ENCODE measurements at places on chromosomes 5 and 9. TPM values are rescaled to one million over a fixed set of nuclear protein-coding genes. Genes with fewer than 3 reads are reported as not detected.

- DNase-seq: no peak
- no peaks in the 10 kb centered on the region for H3K36me3 ChIP-seq
- no peak overlapping the region for H3K4me3 ChIP-seq
- peaks cover 32% of the 10 kb centered on the region for H3K4me1 ChIP-seq
These were observed 21.4 kb upstream of the CRB2 start for GRCh38 chr9:123334639-123335038.

DNA sequence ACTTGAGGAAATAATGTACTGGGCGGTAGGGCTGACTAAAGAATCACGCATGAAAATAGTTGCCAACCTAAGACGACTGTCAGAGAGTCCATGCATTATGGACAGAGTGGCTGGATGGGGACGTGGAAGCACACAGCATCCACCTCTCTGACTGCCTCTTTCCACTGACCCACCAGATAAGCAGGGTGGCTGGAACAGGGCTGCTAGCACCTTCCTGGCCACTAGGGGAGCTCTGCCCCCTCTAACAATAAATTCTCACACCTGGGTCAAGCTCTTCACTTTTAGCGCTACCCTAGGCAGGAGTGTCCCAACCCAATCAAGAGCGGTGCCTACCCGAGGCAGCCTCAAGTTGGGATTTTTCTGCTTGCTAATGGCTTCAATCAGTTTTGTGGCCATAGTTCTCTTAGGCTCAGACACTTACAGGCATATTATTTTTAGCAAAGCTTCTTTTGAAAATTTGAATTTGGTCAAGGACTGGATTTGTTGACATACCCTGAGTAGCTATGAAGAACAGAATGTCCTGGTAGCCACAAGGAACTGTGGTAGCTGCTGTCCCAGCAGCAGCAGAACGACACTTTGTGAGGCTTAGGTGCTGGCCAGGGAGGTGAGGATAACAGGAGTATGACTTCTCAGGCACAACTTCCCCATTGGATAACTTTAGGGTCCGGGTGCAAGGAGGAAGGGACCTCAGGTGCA, 6.9 kb upstream of the TPM2 start:
- peaks cover 9% of the 10 kb centered on the region for H3K4me1 ChIP-seq
- H3K27ac ChIP-seq: peak overlapping the region; percentile 52
- H3K36me3 ChIP-seq: peaks cover 5% of the 10 kb centered on the region
- no peaks in the 10 kb centered on the region for H3K27me3 ChIP-seq
- no peak overlapping the region for H3K4me3 ChIP-seq

- no peak for DNase-seq
- H3K27ac ChIP-seq: no peak overlapping the region
- peaks cover 54% of the 10 kb centered on the region for H3K36me3 ChIP-seq
- H3K4me1 ChIP-seq: no peaks in the 10 kb centered on the region
- H3K27me3 ChIP-seq: no peaks in the 10 kb centered on the region
- no peak overlapping the region for H3K4me3 ChIP-seq
These were observed 31.1 kb downstream of the DYNC2I2 start for GRCh38 chr9:128625391-128626146.

DNA sequence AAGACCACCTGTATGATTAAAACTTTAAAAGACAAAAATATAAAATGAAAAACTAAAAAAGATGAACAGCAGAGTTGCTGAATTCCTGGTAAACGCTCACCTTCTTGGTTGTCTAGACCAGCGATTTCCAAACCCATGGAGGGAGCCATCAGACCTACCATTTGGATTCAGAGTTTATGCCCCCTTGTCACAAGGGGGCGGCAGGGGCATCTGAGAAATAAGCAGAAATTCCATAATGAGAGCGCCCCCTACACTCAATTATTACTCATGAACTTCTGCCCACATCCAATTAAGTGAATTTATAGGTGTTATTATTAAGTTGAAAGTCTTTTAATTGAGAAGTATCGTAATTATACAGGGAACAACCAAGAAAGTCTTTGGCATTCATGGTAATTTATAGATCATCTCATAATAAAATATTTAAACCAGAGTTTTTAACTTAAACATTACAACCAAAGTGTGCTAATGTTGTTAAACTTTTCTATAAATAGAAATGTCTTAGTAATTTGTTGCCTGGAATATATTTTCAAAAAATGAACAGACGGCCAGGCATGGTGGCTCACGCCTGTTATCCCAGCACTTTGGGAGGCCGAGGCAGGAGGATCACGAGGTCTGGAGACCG, 35.2 kb upstream of the SPATA31C2 start:
- DNase-seq: peak; percentile 76
- no peak overlapping the region for H3K4me3 ChIP-seq
- H3K27ac ChIP-seq: no peak overlapping the region
- H3K36me3 ChIP-seq: no peaks in the 10 kb centered on the region
- H3K27me3 ChIP-seq: peaks cover 38% of the 10 kb centered on the region
- H3K4me1 ChIP-seq: peaks cover 10% of the 10 kb centered on the region

OR13C3 gene
- total RNA-seq: not detected

NUTM2F gene
- total RNA-seq: not detected

GRHPR gene
- total RNA-seq: 57.8 TPM

Data from activated CD8-positive, alpha-beta T cell treated with anti-CD3 and anti-CD28 coated beads, Interleukin-2, amount 10 ng/mL, durations not matched to agents 7 days and 5 days (primary cell).